CD4-positive, alpha-beta T cell treated with Interleukin-4 for 4 hours (primary cell): ENCODE measurements at places on chromosomes 16 and 17.

GRCh38 chr17:7932483-7932891, 481 bp downstream of the CNTROB start:
- peak; percentile 9 for DNase-seq

DNA sequence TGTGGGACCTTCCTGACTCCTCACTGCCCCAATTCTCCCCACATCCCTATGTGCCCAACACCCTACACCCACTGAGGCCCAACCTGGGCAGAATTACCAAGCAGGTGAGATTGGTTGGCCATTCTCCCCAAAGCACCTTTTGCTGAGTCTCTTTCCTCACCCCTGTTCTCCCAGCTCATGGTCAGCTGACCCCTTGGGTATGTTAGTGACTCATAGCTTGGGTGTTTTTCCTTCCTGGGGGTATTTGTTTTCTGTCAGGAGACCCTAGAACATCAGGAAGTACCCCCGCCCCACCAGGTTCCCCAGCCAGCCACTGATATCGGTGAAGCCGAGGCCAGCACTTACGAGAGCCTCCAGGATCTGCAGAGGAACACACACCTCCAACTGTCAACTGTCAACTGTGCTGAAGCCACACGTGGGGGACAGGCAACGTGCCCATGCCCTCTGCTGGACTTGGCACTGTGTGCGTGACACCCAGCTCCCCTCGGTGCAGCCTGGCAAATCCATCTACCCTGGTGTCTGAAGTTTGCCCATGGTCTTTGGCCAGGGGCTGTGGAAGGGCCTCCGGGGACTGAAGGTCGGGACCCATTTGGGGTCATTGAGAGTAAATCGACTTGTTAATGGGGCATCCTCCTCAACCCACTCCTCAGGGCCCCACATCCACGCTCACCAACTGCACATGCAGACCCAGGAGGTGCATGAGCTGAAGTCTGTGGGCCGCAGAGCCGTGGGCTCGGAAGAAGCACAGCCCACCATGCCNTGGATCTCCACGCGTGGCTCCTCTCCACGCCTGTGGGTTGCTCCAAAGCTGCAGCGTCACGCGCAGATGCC, 53.1 kb downstream of the METRNL start:
- DNase-seq, result no peak

- no peak for DNase-seq
These were observed 115.4 kb downstream of the C16orf95 start for GRCh38 chr16:87201790-87202189.

GRCh38 chr17:7413346-7413985, 5.8 kb downstream of the NLGN2 start:
- no peak for DNase-seq

DNA sequence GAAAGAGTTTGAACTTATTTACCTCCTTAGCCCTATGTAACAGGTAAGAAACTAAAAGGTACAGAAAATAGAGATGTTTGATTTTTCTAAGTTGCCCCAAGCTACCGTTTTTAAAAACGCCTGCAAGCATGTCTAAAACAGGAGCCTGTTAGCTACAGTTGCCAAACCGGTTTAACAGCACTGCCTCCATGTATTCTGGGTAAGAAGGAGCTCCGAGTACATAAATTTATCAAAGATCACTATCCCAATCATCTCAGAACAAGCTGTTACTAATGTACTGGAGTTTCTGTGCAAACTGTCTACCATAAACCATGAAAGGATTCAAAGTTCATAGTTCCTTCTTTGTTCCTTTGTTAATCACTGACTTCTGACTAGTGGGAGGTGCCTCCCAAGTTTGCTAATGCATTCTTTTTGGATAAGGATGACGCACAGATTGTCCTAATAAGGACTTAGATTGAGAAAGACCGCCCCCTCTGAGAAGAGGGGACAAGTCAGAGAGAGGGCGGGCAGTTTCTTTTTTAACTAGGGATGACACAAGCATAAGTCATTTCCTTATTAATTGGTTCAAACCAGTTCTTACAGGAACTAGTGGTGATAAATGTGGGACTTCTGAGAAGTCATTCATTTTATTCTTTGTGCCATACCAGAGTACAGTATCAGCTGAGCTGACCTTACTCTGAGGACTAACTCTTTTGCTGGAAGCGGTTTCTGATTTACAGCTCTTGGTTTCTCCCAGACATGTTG, 55.3 kb downstream of the TUBD1 start:
- peak; percentile 98 for DNase-seq

- no peak for DNase-seq
These were observed 35.5 kb downstream of the SOST start for GRCh38 chr17:43722870-43723665.
